RPMI7951 (cell line): ENCODE measurements at places on chromosomes 7 and 10.

- no peak for DNase-seq
Measured at GRCh38 chr7:146956321-146956720, 839.7 kb downstream of the CNTNAP2 start.

- no peak for DNase-seq
Measured at GRCh38 chr10:132266594-132267161, 41.1 kb downstream of the STK32C start.

DNA sequence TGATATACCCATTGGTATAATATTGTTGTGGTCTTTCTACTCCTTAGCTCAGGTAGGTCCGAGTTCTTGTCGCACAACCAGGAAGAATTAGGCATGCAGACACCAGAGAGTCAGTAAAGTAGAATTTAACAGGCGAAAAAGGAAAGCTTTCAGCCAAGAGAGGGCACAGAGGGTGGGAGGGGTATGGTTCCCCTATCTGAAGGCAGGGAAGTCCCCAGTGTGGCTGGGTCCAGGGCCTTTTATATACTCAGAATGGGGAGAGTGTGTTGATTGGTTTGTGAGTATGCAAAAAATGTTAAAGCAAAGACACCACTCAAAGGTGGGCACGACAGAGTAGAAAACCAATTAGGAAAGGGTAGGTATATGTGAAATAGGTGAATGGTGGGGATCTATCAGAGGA, 53.9 kb downstream of the IMMP2L start:
- DNase-seq, result no peak

DNA sequence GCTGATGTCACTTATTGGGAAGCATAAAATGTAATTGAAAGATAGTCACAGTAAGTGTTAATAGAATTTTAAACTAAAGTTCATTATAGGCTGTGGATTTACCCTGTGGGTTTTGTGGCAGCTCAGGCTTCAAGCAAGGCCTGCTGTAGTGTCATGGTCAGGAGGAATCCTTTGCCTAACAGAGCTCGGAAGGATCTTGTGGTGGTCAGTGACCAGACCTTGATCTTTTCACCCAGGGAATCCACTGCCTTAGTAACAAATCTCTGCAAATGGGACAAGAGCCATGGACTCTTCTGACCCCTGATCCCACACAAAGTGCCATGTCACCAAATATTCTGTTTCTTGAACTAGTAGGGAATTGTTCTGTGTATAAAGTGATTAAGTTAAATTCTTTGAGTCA, 20.6 kb upstream of the HDAC9 start:
- no peak for DNase-seq

GRCh38 chr10:6220418-6221191, 17.9 kb downstream of the PFKFB3 start:
- no peak for DNase-seq
